ENCODE measurements at places on chromosomes 11 and 22.

GRCh38 chr22:41976070-41976901 lies 7.0 kb downstream of the SEPTIN3 start:
- no peak for DNase-seq

- DNase-seq = no peak
These were observed 101.0 kb downstream of the AMOTL1 start for GRCh38 chr11:94869186-94869585.

DNA sequence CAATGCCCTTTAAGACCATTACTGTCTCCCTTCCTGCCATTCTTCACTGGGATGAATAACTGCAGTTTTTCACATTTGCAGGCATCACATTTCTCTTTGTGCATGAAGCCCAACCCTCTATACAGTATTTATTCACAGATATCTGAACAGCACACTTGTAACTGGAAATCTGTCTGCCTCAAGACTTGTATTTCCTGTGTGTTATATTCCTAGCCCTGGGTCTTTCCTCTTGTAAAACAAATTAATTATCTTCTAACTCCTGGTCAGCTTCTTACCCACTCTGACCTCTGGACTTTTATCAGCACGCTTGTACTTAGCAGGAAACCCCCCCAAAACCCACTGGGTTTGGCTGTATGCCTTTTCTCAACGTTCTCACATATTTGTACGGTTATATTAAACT lies 2.0 kb downstream of the CSRP3 start:
- DNase-seq = no peak

DNA sequence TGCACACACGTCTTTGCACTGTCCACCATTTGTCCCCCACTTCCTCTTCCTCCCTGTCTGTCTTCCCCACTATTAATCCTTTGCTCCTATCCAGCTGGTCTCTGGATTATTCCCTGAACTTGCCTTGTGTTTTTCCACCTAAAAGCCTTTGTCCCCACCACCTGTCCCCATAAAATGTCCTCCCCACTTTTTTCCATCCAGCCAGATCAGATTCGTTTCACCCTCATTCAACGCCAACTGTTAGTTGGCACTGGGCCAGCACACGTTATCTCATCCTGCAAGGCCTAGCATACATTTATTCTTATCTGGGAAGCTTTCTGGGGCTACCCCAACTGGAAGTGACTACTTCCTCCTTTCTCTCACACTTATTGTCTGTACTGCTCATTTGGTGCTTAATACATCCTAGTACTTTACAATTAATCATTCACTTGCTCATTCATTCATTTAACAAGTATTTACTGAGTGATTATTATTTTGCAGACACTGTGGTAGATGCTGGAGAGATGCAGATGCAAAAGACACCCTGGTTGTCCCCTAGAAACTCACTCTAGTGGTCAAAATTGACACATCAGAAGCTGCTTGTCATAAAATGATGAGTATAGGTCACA lies 96.2 kb downstream of the RASSF10 start:
- DNase-seq = no peak

DNA sequence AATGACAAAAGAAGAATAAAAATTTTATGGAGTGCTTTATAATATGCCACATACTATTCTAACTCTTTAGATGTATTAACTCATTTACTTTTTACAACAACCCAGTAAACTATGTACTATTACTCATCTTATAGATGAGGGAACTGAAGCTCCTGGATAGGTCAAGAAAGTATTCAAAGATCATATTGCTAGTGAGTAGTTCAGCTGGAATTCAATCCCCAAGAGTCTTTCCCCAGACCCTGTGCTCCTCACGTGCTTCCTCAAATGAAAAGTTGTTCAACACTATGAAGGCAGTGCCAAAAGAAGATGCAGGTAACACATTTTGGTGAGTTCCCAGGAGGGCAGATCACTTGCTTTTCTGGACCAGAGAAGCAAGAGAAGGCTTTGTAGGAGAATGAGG lies 46.8 kb downstream of the BTG4 start:
- no peak for DNase-seq

- no peak for DNase-seq
These were observed 2.3 kb downstream of the ATM start for GRCh38 chr11:108224911-108225786.

DNA sequence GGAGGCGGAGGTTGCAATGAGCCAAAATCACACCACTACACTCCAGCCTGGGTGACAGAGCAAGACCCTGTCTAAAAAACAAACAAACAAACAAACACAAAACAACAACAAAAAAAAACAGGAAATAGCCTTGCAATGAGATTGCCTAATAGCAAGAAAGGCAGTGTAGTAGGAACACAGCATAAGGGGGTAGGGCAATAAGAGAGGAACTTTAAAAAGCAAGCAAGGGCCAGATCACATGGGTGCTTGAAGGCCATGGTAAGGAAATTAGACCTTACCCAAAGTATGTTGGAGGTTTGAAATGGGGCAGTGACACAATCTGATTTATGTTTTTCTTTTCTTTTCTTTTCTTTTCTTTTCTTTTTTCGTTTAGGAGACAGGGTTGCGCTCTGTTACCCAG lies 34.7 kb upstream of the NRIP3 start:
- DNase-seq = no peak

- DNase-seq = no peak
These were observed 148.1 kb upstream of the BLID start for GRCh38 chr11:122264121-122264520.

DNA sequence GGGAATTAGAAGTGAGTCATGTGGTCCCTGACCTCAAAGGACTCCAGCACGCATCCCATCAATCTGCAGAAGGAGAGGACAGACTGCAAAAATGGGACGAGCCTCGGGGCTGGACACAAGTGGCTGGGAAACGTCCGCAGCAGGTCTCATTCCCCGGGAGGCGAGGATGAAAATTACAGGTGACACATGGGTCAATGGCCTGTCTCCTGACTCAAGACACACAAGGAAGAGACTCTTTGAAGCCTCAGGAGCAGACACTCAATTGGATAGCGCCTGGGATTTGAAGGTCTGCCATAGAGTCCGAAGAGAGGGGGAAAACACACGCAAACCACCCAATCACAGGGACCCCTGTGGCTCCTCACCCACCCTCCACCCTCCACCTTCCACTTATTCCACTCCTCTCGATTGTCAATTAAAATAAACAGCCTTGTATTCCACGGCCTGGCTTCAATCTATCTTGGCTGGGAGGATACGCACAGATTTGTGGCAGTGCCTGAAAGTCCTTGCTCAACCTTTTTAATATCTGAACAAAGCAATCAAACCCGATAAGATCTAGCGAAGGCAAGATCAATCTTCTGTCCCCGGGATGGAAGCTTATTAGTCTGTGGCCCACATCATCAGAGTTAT lies 101.8 kb upstream of the CADM1 start:
- DNase-seq = no peak

- no peak for DNase-seq
These were observed 50.7 kb downstream of the CD82 start for GRCh38 chr11:44615913-44616791.

DNA sequence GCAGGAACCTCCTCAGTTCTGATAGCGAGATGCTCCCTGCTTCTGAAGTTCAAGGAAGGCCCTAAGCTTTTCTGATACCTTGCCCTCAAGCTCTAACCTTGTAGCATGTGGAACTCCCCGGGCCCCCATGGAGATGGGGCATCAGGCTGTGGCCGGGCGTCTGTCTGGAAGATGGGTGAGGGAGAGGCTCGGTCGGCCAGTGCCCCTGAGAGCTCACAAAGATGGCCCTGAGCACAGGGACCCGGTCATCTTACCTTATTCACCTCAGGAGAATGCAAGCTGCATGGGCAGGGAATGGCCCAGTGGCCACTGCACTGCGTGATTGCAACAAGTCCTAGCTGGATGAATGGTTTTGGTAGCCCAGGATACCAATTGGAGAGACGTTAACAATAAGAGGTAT lies 830.3 kb downstream of the TBC1D22A start:
- no peak for DNase-seq

GRCh38 chr22:19631899-19632667 lies 82.2 kb upstream of the SEPTIN5 start:
- no peak for DNase-seq

DNA sequence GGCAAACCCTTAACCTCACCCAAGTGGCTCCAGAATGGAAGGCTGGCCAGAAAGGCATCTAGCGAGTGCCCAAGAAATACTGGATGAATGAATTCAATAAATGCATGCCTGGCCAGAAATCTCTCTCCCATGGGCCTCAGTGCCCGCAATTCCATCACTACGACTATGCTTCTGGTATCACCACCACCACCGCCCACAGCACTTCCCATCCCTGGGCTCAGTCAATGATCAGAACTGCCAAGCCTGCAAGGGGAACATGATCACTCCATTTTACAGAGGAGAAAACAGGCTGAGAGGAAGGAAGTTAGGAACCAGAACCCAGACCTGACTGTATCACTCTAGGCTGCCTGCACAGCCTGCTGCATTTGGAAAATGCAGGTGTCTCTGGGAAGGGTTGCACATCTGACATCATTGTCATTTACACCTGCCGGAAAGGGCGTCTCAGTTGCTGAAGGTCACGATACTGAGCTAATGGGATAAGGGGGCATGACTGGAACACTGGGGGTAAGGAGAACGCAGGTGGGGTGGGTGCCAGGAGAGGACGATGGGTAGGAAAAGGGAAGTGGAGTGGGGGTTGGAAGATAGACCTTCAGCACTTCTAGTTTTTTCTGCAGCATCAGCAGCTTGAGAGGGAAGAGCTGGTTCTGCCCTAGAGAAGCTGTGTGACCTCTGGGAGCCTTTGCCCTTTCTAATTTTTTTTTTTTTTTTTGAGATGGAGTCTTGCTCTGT lies 3.2 kb downstream of the GPR152 start:
- no peak for DNase-seq

GRCh38 chr11:79346021-79346420 lies 94.8 kb downstream of the TENM4 start:
- DNase-seq = no peak

GRCh38 chr22:44882226-44882905 lies 127.4 kb downstream of the PHF21B start:
- DNase-seq = no peak

DNA sequence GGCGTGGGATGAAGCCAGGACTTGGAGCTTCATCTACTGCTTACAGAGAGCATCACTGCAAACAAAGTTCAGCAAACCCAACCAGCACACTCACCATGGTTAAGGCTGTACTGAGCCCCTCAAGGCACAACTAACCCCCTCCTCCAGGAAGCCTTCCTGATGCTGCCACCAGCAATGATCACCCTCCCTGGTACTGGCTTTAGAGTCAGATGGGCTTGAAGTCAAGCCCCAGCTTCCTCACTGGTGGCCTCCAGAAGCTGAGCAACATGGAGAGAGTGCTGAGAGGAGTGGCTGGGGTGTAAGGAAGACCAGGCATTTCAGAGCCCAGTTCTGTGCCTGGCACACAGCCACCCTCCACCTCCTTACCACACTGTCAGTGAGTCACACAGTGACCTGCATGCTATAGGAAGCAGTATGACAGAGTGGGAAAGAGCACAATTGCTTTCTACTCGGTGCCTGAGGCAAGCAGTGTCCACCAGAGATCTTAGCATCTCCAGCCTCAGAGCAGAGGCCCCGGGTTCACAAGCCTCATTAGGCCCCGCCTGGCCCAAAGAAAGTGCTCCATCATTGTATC lies 24.7 kb upstream of the BAIAP2L2 start:
- DNase-seq = no peak

DNA sequence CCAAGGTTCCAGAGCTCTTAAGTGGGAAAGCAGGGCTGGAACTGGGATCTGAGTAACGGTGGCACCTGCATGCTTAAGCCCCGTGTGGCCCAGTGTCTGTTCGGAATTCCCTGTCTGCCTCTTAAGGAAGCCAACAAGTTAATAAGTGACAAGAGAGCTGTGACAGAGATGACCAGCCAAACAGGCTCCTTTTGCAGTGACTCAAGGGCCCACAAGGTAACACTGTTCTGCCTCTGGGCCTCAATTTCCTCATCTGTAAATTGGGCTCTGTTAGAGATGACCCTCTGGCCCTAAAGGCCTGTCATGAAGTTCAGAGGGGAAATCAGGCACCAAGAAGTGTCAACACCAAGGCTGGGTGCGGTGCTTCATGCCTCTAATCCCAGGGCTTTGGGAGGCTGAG lies 18.6 kb downstream of the USH1C start:
- no peak for DNase-seq

- no peak for DNase-seq
These were observed 55.2 kb downstream of the ST3GAL4 start for GRCh38 chr11:126410649-126411048.

DNA sequence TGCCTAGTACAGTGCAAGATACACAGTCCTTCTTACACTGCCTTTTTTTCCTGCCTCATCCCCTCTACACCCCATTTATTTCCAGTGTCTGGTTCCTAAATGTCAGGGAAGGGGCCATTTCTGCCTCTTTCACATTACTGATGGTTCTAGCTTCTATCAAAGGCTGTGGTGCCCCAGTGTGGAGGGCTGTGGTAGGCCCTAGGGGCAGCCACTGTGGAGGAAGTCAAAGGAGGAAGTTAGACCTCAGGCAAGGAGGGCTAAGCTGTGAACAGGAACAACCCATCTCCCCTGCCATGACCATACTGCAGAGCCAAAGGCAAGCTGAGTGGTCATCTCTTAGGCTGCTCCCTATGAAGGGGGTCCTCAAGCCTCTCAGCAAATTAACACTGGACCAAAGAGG lies 81.9 kb upstream of the CRTAM start:
- DNase-seq = no peak

DNA sequence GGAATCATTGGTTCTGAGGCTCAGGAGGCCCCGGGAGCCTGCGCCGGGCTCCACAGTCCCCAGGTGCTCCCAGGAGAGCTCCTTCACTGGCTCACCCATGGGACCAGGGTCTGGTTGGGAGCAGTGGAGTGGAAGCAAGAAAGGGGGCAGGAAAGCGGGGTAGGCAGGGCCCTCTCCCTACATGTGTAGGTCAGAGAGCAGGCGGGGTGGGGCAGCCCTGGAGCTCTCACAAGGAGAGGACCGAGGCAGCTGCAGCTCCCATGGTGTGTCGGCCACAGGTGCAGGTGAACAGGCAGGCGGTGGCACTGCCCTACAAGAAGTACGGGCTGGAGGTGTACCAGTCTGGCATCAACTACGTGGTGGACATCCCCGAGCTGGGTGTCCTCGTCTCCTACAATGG lies 28.3 kb downstream of the MUC2 start:
- DNase-seq = no peak

DNA sequence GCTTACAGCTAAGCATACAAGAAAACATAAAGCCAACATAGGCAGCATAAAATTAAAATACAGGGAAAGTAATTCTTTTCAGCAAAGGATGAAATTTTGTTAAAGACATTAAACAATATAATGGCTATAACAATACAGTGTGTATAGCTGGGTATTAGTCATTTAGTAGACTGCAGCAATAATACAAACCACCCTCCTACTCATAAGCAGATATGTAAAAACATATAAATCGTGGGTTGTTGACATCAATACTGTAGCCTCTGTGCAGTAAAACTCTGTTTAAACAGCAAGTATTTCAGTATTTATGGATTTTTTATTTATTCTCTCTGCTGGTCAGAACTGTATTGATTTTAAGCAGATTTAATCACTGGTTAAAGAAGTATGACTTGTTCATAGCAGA lies 639.1 kb upstream of the ANO5 start:
- no peak for DNase-seq

GRCh38 chr22:38729946-38730345 lies 24.2 kb downstream of the GTPBP1 start:
- DNase-seq = no peak

DNA sequence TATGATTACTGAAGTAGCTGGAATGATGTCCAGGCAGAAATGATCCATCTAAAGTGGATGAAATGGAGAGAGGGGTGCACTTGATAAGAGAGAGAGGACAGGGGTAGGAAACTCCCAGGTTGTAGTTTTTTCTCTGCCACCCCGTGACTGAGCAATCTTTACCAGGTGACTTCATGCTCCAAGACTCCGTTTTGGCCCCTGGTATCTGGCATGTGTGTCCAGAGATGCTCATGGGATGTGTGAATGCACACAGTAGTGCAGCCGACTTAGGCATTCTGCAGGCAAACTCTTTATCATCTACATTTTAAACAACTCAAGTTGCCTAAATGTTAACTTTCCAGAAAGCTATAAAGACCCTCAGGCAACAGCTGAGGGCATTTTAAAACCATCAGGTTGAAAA lies 189.3 kb upstream of the SEZ6L start:
- DNase-seq = no peak

Data from stimulated activated CD8-positive, alpha-beta memory T cell treated with anti-CD3 and anti-CD28 coated beads, Interleukin-7, amount 100 ng/mL, for 1 hour (primary cell).